ENCODE measurements at places on chromosomes 2 and 18.

- no peak for DNase-seq
Measured at GRCh38 chr18:9925369-9925768, 11.6 kb downstream of the VAPA start.

- DNase-seq: no peak
Measured at GRCh38 chr2:121213386-121213785, 71.6 kb downstream of the TFCP2L1 start.

GRCh38 chr2:196259507-196260481 lies 88.4 kb upstream of the STK17B start:
- peak; percentile 51 for DNase-seq

GRCh38 chr2:230983566-230983965 lies 12.4 kb upstream of the SPATA3 start:
- DNase-seq: no peak

DNA sequence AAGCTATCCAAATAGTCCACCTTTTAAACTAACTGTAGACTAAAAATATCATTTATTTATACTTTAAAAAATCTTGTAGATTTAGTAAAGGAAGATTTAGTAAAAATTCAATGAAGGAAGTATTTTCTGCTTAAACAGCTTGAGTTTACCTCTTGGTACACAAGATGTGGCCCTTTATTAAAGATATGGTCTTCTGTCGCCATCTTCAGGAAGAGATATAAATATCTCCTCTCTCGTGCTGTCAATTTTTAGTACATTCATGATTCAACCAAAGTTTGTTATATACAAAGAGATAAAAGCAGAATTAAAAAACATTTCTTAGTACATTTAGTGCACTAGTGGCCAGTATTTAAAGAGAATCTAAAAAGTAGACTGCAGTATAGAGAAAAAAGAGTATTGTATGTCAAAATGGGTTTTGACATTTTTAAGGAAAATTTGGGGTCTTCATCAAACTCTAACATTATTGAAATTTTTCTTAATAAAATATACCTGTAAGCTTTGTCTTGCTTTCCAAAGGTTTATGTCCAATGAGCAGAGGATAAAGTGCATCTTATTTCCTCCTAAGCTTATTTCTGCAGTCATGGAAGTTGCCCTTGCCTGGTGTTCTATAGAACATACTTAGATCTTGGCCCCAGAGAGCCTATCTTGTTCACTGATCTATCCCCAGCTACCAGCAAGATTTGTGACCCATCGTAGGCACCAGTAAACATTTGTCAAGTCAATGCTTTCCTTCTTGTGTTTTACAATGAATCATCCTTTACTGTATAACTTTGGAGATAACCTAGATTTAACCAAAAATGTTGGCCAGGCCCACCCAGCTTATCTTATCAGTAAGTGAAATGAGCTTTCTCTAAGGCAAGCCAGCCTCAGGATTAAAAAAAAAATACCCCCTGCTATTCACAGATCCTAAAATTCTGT lies 18.5 kb upstream of the EML6 start:
- DNase-seq: peak; percentile 45

- no peak for DNase-seq
Measured at GRCh38 chr2:86703704-86704361, 16.3 kb upstream of the RMND5A start.

- DNase-seq: no peak
Measured at GRCh38 chr18:70397259-70397925, 108.5 kb downstream of the SOCS6 start.

DNA sequence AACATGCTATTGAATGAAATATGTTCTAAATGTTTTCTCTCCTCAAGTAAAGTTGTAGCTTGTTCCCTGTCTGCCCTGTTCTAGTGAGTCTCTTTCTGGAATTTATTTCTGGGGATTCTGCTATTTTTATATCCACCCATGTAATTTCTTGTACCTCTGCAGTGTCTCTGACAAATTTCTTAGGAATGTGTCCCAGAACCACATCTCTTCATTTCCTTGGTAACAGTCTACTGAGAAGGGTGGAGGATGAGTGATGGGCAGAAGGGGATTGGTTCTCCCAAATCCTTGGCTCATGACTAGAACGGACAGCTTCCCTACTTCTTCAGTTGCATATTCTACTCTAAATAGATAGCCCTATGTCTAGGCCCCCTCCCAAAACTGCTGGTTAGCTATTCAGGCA lies 490.6 kb upstream of the LINC00305 start:
- DNase-seq: no peak
